Muscle of arm (tissue), 14 donors: ENCODE measurements at places on chromosomes 1 and 21.
A peak's percentile ranks its signal among the peaks of the same experiment; 100 is the strongest.

GRCh38 chr1:48471691-48472576, at the start of gene SPATA6:
SPATA6 (minus strand) TSS chr1:48472204; CDS start chr1:48472008, 196 bp downstream.
- peak; percentile 97 for DNase-seq

DNA sequence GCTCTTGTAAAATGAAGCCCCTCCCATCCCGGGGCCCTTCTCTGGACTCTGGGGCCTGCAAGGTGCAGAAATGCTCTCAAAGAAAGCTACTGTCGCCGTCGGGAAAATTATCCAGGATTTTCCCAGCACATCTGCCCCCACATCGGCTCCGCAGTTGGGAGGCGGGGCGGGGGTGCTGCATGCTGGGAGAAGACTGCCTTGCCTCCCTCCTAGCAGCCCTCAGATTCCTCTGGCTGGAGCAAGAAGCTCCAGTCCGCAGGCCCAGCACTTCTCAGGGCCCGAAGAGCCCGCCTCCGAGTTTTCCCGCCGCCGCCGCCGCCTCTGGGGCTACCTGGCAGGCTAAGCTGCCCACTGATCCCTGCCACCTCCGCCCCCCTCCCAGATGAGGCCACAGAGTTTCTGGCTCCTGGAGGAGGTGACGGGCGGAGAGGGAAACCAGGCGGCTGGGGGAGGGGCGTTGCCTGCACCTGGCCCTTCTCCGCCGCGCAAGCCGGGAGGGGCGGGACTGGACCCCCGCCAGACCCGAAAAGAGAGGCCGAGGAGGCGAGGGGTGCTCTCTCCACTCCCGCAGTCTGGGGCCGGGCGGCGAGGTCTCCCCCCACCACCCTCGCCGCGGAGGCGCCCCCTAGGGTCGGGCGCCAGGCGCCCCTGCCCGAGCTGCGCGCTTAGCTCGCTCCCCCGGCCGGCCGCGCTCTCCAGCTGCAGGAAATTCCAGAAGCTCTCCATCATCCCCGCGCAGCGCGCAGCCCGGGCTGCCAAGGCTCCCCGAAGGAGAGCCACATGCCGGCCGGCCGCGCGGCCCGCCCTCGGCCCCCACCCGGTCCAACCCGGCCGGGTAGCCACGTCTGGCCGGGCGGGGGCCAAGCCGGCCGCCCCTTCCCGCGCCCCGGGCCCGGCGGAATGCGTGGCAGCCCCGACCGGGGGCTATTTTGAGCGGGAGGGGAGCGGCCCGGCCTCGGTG, 28.8 kb downstream of the AHDC1 start:
- peak; percentile 91 for DNase-seq

GRCh38 chr21:42263591-42264131, 44.7 kb downstream of the ABCG1 start:
- no peak for DNase-seq

- no peak for DNase-seq
These were observed 364.0 kb downstream of the OLFM3 start for GRCh38 chr1:101632548-101633272.

- no peak for DNase-seq
These were observed 17.7 kb upstream of the C1orf174 start for GRCh38 chr1:3917761-3918160.

- no peak for DNase-seq
These were observed 5.5 kb upstream of the RNF11 start for GRCh38 chr1:51230501-51231078.

DNA sequence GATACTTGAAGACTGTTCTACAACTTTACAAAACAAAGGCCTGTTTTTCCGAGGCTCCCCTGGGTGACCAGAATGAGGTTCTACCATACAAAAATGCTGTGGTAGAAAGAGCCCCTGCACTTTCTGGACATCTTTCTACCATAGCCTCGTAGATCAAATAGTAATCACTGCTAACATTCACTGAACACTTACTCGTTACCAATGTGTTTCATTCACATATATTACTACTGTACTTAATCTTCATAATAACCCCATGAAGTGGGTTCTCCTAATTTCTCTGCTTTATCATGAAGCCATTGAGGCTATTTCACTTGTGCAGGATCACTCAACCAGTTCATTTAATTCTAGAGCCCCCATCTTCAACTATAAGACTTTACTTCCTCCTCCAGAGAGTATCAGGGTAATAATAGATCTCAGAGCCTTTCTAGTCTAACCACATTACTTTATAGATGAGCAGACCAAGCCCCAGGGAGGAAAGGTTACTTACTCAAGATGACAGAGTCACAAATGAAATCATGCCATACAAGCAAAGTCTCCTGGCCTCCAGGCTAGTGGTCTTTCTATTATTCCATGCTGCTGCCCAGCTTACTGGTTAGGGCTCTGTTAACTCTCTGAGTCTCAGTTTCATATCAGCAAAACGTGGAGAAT, 46.7 kb upstream of the OSBPL9 start:
- no peak for DNase-seq

- DNase-seq = no peak
These were observed 53.2 kb downstream of the KIF1B start for GRCh38 chr1:10263450-10264082.

DNA sequence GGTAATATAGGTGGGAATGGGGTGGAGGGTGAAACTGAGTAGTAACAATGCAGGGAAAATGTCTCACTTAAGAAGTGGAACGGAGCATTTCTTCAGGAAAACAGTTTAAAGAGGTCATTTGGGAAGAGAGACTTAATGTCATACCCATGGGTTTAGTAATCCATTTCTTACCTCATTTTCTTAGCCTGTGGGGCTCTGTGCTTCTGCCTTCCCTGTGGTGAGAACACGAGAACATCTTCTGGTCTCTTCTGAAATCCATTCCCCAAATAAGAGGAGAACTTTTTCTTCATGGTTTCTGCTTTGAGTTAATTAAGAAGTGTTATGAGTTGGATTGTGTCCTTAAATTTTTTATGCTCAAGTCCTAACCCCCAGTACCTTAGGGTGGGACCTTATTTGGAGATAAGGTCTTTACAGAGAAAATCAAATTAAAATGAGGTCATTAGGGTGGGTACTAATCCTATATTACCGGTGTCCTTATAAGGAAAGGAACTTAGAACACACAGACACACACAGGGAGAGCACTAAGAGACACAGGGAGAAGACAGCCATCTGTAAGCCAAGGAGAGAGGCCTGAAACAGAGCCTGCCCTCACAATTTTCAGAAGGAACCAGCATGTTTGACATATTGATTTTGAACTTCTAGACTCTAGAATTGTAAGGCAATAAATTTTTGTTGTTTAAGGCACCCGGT, 5.4 kb downstream of the CCDC190 start:
- no peak for DNase-seq

DNA sequence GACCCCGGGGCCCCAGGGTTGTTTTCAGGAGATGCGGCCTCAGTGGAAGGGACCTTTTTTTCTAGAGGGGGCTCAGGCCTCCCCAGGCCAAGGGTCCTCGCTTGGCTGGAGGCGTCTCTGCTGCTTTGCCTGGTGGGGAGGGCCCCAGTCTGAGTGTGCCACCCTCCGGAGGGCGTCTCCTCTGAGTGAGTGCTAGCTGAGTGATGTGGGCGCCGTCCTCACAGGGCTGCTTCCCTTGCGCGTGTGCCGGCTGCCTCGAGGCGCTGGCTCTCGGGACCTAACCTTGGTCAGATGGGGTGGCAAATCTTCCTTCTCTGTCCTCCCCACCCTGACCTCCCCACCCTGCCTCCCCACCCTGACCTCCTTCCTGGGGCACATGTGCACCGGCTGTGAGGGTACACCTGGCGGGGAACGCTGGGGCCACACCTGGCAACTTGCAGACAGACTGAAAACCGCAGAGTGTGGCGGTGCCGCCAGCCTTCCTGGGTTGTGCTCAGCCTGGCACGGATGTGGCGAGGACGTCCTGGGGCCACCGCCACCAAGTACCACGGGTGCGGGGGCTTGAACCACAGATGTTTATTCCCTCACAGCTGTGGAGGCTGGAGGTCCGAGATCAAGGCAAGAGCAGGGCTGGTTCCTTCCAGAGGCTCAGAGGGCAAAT, 93.0 kb upstream of the TTC34 start:
- no peak for DNase-seq
